Amniotic stem cell (primary cell): ENCODE measurements at places on chromosomes 4 and X.

GRCh38 chrX:154596290-154596929 lies 11.5 kb downstream of the CTAG1A start:
- DNase-seq: no peak

DNA sequence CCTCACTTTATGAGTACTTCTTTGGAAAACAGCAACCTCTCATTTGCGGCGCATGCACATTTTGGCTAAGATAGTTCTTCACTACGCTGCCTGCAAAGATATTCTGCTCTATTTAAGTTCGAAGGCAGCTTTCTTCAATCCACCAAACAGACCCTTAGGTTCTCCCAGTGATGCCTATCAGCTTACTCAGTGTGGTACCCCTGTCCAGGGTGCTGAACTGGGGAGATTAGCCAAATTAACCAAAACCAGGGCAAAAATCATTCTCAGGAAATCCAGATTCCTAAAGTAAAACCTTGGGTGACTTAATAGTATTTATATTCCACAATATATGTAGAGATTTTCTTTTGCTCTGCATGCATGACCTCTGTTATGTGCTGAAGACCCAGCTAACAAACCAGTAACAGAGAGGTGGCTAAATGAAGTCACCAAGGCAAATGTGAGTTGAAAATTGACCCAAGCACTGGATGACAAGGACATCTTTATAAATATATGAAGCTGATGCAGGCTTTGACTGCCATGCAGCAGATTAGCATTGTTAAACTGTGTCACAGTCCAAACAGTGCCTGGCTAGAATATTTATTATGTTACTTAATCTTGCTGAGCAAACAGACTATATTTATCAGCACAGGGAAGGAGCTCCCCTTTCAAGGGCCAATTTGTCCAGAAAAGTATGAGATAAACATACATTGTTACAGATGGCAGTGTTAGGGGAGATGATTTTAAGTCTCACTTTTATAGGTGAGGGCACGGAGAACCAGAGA lies 418.2 kb downstream of the STIM2 start:
- no peak for DNase-seq

DNA sequence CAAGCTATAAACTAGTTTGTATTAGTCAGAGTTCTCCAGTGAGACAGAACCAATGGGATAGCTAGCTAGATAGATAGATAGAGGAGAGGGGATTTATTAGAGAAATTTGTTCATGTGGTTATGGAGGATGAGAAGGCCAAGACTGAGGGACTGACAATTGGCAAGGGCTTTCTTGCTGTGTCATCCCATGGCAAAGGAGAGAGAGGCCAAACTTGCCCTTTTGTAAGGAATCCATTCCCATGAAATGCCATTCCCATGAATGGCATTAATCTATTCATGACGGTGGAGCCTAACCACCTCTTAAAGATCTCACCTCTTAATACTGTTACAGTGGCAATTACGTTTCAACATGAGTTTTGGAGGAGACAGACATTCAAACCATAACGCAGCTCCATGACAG lies 58.1 kb downstream of the LINC00632 start:
- no peak for DNase-seq

DNA sequence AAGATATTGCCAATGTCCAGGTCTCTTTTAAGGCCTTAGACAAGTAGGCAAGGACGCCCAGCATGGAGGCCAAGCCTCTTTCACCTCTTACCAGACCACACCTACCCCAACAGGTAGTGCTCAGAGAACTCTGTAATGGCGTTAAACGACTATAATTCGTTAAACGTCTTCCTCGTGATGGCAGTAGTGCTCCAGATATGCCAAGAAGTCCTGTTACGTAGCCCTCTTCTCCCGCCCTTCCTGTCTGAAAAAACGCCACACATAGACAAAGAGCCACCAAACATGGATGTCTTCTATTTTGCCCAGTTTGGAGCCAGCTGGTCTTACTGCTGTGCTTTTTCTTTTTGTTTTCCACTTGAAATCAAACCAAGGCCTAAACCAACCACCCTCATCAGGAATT lies 190.7 kb downstream of the OR13H1 start:
- no peak for DNase-seq

DNA sequence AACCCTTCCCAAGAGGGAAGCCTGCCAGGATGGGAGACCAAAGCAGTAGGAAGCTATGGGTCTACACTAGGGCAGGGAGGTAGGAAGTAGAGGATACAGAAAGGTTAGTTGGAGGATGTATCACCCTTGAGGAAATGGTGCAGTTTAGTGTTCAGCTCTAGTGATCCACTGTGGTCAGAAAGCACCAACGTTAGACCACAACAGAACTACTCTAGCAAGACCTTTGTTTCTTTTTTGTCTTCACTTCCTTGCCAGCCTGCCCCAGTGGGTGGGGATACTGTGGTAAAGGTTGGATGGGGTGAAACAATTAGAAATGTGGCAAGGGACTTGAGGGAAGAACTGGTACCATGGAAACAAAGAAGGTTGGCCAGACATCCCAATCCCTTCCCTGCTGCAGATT lies 83.3 kb downstream of the DDIT4L start:
- DNase-seq: no peak

GRCh38 chrX:128992107-128992971 lies 531.0 kb downstream of the SMARCA1 start:
- DNase-seq: no peak

DNA sequence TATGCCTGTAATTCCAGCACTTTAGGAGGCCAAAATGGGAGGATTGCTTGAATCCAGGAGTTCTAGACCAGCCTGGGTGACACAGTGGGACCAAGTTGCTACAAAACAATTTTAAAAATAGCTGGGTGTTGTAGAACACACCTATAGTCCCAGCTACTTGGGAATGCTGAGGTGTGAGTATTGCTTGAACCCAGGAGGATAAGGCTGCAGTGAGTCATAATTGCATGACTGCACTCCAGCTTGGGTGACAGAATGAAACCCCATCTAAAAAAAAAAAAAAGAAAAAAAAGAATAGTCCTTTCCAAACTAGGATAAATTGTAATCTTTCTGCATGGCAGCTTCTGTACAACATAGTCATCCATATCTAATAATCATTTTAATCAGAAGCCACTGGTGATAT lies 270.1 kb upstream of the INTU start:
- DNase-seq: no peak

- DNase-seq: no peak
Measured at GRCh38 chrX:151419782-151420181, 22.8 kb downstream of the VMA21 start.

GRCh38 chrX:21948897-21949578 lies 8.5 kb downstream of the SMS start:
- no peak for DNase-seq

- DNase-seq: no peak
Measured at GRCh38 chrX:138026211-138026610, 460.3 kb downstream of the ZIC3 start.

DNA sequence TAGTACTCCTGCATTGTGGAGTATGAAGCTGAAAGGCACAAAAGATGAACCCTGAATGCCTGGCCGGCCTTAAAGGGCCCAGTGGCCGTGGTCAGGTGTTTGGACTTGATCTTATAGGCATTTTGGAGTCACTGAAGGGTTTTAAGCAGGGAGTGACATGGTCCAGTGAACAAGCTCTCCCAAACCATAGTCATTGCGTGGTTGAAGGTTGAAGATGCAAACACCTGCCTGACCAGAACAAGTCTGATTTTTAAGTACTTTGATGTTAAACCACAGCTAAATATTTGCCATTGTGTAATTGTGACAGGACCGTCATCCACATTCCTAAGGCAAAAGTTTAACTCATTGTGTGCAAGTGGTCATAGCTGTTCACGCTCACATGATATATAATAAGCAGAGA lies 3.3 kb downstream of the STK32B start:
- DNase-seq: no peak

DNA sequence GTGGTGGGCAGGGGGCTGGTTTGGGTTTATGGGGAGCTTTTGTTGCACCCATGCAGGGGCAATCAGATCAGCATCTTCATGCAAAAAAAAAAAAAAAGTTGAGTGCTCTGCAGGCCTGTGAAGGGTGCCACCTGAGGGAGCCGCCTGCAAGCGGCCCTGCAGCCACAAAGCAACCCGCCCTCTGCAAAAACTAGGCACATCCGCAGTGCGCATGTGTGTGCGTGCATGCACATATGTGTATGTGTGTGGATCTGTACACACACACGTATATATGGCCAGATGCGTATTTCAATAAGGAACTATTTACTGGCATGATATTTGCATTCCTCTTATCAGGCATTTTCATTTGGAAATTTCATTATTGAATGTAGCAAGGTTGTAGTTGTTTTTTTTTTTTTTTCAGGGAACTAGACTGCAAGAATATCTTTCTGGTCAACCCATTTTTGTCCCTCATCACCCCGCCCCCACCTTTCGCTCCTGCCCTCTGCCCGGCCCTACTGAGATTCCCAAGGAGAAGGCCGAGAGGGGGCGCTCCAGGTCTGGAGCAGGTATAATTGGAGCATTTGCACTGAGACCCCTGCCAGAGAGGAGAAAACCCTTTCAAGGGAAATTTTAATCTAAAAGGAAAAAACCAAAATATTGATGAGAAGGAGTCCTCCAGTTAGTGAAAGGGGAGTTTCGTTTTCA lies 18.1 kb downstream of the CCNQ start:
- DNase-seq: no peak
